ENCODE measurements at places on chromosomes 3 and 15.

- no peak for DNase-seq
Measured at GRCh38 chr3:197847866-197848401, 56.9 kb downstream of the LRCH3 start.

- no peak for DNase-seq
Measured at GRCh38 chr3:59981377-59981776, 931.6 kb upstream of the CFAP20DC start.

GRCh38 chr15:36896949-36897348 is 203.4 kb downstream of the MEIS2 start:
- DNase-seq = no peak

DNA sequence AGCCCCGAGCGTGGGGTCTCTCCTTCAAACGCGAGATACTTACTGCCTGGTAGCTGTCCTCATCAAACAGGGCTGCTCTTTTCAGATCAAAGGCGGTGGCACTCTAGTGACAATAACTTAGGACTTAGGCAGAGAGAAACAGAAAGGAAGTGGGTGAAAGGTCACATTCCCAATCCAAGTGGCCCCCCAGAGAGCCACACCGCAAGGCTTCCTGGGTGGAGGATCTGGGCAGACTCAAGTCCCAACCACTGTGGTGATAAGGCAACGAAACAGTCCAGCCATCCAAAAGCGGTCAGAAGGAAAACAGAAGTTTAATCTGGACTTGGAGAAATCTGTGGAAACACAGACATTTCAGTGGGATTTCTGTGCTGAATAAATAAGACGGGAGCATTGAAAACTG is 227.2 kb downstream of the ADAMTS17 start:
- DNase-seq = no peak

GRCh38 chr3:189269365-189269764 is 97.6 kb downstream of the TPRG1 start:
- DNase-seq = no peak

- no peak for DNase-seq
Measured at GRCh38 chr3:46112296-46112695, 85.0 kb upstream of the XCR1 start.

- DNase-seq = no peak
Measured at GRCh38 chr15:81385721-81386076, 11.7 kb upstream of the TMC3 start.

- DNase-seq = no peak
Measured at GRCh38 chr15:60005352-60006202, 1.5 kb downstream of the FOXB1 start.

- DNase-seq = no peak
Measured at GRCh38 chr3:7854266-7854665, 647.4 kb upstream of the LMCD1 start.

DNA sequence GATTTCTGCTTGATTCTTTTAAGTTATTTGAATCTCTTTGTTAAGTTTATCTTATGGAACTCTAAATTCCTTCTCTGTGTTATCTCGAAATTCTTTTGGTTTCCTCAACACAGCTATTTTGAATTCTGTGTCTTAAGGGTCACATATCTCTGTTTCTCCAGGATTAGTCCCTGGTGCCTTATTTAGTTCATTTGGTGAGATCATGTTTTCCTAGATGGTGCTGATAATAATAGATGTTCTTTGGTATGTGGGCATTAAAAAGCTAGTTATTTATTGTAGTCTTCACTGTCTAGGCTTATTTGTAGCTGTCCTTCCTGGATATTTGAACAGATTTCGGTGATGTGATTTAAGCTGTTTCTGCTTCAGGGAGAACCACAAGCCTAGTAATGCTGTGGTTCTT is 615.6 kb upstream of the NECTIN3 start:
- no peak for DNase-seq

GRCh38 chr3:181484026-181484425 is 227.7 kb upstream of the SOX2 start:
- DNase-seq = no peak

DNA sequence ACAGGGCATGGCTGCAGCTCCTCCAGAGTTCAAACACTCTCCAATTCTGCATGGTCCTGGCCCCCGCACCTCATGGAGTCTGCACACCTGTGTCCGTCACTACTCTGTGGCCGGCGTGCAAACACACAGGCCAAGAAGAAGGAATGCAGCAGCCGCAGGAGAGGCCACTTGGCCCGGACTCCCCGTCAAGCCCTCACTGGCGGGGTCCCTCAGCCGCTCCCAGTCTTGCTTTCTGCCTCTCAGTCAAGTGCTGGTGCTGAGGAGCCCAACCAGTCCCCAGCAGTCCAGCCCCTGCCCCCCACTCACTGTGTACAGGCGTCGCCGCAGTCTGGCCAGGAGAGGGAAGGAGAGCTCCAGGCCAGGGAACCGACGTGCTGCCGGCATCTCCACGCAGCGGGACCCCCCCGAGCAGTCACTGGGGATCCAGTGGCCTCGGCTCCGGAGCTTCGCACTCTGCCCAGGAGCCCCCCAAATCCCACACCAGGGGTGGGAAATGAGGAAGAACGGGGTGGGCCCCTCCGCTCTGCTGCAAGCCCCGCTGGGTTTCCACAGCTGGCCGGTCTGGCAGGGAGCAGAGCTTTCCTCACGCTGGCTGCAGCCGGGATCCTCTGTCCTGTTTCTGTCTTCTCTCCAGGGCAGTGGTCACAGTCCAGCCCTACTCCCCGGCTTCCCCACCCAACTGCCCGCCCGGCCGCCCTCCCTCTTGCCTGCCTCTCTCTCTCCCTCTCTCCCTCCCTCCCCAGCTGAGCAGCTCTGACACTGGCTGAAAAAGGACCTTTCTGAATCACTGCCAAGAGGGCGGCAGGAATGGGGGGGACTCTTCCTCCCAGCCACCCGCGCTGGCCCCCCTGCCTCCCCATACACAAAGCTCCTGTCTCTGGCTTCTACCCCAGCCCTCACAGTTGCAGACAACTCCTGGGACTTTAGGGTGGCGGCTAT is 16.0 kb downstream of the TNK2 start:
- DNase-seq = no peak

DNA sequence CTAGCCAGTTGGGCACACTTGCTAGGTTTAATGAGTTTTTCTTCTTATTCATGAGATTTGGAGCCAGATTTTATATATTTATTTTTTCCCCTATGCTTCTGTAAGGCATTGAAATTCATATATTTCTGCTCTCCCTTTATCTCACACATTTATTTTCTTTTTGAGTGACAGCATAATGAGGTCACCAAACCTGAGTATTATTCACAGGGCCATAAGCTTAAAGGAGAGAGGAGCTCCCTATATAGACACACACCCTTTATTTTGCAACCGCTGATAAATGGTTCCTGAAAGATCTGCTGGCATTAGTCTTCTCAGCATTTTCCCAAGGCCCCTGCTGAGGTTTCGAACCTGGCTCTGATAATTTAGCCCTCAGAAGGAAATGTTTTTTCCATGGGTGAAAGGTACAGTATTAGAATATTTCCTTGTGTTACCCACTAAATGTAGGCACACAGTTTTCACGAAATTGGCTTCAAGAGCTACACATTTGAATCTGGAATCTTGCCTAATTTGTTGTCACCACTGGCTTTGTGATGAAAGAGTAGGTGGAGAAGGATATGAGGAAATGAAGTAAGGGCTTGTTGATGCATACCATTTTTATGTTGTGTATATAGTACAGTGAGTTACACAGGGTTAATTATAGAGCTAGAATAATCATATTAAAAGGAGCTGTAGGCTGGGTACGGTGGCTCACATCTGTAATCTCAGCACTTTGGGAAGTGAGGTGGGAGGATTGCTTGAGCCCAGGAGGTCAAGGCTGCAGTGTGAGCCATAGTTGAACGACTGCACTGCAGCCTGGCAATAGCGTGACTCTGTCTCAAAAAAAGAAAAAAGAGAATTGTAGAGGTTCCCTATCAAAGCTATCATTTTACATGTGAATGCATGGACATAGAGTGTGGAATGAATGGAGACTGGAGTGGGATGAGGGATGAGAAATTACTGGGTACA is 6.5 kb downstream of the KLHL18 start:
- no peak for DNase-seq

DNA sequence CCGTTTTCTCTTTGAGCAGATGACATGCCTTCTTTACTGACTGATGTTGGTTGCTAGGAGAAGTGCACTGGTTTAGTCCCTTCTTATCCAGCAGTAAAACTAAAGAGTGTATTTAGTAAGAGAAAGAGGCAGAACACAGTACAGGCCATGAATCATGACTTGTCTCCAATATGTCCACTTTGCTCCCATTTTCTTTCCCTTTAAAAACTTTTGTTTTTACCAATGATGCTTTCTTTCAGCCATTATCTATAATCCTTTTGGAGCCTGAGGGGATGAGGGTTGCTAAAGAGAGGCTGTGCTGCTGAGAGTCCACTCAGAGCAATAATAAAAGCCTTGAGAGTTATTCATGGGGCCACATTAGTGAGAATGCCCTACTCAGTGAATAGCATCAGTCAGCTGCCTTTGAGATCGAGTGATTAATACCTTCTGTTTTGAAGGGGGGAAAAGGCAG is 12.2 kb downstream of the ROBO2 start:
- DNase-seq = no peak

DNA sequence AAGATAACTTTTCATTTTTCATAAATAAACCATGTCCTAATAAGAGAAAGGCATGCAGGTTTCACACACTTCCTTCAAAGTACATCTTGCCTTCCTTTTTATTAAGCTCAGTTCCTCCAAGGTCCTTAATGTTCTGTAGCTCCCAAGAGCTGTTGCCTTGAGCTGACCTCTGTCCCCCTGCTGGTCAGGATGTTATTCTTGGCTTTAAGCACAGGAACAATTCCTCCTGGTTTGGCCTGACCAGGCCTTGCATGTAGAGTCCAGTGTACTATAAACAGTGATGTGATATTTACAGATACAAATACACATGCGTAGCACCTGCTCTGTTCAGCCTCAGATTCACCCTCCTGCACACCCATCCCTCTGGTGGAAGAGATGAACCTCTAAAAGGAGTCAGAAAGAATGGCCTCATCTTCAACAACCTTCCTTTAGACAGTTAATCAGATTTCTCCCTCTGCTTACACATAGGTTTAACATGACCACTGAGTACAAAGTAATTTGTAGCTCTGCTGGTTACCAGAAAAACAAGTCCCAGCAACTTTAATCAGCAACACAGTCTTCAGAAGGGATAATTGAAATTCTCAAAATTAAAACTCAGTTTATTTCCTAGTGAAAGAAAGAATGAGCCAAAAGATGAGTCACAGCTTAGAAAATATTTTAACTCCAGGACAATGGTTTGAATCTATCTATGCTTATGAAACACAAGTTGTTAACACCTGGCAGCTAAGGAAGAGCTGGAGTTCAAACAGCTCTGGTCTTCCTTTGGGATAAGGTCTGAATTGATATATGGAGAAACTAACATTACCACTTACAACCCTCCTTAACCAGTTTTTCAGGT is 46.5 kb downstream of the PTPN9 start:
- DNase-seq = no peak

DNA sequence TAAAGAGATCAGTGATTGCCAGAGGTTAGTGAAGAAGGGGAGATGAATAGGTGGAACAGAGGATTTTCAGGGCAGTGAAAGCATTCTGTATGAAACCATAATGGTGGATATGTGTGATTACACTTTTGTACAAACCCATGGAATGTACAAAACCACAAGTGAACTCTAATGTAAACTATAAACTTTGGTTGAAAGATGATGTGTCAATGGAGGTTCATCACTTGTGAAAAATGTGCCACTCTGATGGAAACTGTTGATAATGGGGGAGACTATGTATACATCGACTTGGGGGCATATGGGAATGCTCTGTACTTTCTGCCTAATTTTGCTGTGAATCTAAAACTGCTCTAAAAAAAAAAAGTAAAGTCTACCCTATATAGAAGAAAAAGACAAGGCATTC is 68.7 kb upstream of the ARHGEF3 start:
- no peak for DNase-seq

DNA sequence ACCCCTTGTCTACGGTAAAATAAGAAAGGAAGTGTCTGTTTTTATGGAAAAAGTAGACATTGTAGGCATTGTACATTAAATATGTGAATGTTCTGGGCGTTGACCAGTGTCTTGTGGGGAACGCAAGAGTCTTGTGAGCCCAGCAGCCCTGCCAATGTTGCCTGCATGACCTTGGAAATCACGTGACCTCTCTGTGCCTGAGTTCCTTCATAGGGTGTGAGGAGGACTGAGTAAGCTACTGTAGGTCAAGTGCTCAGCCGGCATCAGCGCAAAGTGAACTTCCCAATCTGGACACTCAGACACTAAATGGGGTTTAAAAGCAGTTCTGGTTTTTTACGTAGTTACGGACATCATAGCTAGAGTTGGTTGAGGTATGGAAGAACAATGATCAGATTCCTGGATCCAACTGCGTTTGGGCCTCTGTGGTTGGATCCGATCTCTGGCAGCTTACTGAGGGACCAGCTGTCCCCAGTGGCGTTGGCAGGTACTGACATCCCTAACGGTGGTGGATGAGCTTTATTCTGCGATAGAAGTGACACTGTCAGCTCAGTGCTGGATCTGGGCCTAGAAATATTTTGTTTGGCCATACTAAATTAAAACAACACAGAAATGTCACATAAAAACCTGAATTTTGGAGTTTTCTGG is 63.8 kb downstream of the SPSB4 start:
- no peak for DNase-seq

GRCh38 chr3:126851382-126851781 is 131.5 kb upstream of the PLXNA1 start:
- no peak for DNase-seq

DNA sequence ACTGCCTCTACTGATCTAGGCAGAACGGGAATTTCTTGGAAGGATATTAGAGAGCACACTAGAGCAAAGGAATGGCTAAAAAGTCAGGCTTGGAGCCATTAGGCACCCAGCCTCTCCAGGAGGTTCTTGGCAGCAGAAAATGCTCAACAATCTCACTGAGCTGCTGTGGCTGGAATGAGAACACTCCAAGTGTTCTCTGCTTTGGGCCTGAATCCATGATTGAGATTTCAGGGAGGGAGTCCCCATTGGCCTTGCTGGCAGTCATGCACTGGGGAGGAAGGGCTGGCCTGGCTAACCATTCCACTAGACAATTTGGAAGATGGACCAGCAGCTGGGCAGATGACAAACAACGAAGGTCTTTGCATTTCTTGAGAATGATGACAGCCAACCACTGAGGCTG is 362.6 kb downstream of the SHQ1 start:
- DNase-seq = no peak

GRCh38 chr3:46463120-46463867 is 1.4 kb downstream of the LTF start:
- DNase-seq = no peak

DNA sequence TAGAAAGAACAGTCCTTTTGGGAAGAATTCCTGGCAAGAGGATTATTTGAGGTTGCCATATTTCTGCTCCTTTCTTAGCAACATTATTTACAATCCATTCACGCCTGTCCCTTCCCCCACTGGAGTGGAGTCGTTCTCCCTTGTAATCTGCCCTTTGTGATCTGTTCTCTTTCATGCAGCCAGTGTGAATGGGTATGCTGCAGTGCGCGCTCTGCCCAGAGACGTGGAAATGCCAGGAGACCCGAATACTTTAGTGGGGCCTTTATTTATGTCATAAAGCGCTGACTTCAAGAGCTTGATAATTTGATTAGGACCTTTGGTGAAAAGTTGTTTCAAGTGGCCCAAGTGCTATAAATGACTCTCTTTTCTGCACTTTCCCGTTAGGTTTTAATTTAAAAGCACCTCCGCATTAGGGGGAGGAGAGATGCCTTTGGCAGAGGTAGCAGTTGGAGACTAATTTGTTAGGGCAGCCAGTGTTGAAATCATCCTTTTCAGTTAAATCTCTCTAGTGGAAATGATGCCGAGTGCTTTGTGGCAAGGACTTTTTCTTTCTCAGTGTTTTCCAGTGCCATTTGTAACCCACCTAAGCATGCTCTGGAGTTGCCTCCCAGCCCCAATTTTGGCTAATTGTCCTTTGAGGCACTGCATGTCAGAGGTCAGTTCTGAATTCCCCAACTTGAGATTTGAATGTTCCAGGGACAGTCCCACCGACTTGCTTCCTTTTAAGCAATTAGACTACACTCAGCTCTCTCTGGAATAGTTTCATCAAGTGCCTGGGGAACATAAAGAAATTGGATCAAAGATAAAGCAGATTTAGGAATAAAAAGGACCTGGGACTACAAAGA is 52.4 kb downstream of the PSMD6 start:
- no peak for DNase-seq

Measured in stimulated activated CD8-positive, alpha-beta memory T cell treated with anti-CD3 and anti-CD28 coated beads, Interleukin-2, amount 100 ng/mL, for 1 hour (primary cell).